Activated T-cell treated with anti-CD3 and anti-CD28 coated beads for 1 hour (primary cell): ENCODE measurements at places on chromosomes 7 and 10.

- no peak for DNase-seq
These were observed 37.3 kb upstream of the TMEM248 start for GRCh38 chr7:66883716-66884115.

- no peak for DNase-seq
These were observed 126.7 kb downstream of the RAPGEF5 start for GRCh38 chr7:22230238-22230637.

DNA sequence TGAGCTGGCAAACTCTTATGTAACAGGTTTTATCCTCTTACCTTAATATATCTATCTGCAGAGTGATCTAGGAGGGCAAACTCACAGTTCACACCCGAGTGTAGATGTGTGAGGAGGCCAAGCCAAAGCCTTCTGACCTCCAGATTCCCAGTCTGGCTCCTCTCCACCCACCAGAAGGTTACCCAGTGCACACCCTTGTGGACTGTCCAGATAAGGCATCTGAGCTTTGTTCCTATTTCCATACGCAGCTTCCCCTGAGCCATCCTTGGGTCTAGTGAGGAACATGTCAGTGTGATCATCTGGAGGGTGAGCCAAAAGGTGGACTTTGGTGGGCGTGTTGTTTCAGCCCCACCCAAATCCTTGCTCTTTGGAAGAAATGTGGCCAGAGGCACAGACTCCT is 203.0 kb upstream of the MEOX2 start:
- no peak for DNase-seq

DNA sequence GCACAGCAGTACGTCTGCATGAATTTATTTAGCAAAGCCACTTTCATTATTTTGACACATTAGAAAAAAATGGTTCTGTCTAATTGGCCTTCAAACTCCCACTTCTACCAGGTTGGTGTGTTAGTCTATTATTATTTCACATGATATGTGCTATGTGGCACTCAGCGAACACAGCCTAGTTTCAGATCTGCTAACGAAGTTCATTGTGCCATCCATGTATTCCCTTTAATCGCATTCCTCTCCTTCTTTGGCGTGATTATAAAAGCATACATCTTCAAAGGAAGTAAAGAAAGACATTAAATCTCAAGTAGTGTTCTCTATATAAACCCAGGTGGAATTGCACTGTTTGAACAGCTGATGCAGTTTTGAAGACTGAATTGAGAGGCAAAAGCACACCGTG is 96.4 kb upstream of the CACNA2D1 start:
- DNase-seq, result no peak

- DNase-seq, result no peak
These were observed 129.7 kb downstream of the DGKI start for GRCh38 chr7:137717045-137717444.

DNA sequence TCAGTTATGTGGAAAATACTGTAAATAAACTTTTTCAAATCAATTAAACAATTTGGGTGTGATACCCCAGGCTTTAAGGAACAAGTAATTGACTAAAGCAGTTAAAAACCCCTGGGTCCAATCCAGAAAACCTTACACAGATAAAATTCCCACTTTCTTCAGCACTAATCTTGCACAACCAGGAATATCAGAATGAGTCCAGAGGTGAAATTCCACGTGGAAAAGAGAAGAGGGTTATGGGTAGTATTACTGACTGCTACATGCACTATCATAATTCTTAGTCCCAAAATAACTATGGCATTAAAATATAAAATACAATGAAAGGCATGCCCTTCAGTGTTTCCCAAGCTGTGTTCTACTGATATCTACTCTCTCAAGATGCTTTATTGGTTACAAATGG is 135.7 kb upstream of the STEAP4 start:
- no peak for DNase-seq

DNA sequence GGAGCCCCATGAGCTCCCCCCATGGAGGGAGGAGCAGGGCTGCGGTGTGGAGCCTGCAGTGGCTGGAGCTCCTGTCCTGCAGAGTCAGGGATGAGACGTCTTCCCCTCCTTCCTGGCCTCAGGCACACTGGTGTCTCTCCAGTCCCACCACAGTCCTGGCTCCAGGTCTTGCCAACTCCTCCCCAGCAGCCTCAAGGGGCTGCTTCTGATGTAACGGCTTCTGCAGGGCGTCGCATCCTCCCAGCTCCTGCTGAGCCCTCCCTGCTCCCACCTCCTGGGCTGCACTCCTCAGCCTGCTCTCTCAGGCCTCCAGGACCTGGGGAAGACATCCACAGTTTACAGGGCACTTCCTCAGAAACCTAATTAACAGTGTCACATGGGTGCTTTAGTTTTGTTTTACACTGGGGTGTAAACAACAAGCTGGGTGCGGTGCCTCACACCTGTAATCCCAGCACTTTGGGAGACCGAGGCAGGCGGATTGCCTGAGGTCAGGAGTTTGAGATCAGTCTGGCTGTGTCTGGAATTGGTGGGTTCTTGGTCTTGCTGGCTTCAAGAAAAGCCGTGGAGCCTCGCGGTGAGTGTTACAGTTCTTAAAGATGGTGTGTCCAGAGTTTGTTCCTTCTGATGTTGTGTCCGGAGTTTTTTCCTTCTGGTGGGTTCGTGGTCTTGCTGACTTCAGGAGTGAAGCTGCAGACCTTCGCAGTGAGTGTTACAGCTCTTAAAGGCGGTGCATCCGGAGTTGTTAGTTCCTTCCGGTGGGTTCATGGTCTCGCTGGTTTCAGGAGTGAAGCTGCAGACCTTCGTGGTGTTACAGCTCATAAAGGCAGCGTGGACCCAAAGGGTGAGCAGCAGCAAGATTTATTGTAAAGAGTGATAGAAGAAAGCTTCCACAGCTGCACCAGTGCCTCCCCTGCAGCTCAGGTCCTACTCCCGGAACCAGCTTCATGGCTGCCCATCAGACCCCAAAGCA is 95.0 kb downstream of the PAXIP1 start:
- DNase-seq, result no peak

- no peak for DNase-seq
These were observed 154.6 kb upstream of the POT1 start for GRCh38 chr7:125084196-125084595.

- DNase-seq, result peak; percentile 93
These were observed at the start of gene MRPS24 for GRCh38 chr7:43869006-43869866. MRPS24 (minus strand) TSS chr7:43869517; CDS start chr7:43869495, 22 bp downstream.
